ENCODE measurements at places on chromosomes 13 and 19.

DNA sequence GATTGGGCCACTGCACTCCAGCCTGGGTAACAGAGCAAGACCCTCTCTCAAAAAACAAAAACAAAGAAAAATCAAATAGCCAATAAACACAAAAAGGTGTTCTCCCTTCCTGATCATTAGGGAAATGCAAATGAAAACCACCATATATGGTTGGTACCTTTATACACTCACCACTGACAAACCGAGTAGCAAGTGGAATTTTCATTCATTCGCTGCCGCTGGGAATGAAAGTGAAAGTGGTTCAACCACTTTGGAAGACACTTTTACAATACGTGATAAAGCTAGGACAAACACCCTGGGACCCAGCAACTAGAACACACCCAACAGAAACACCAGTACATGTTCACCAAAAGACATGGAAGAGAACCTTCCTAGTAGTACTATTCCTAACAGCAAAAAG, 21.0 kb downstream of the GRIK5 start:
- DNase-seq, result no peak

- DNase-seq, result no peak
Measured at GRCh38 chr19:38386300-38386970, 1.4 kb downstream of the GGN start.

- no peak for DNase-seq
Measured at GRCh38 chr13:112053167-112053743, 13.7 kb upstream of the SOX1 start.

- DNase-seq, result no peak
Measured at GRCh38 chr13:48251611-48252081, 18.6 kb downstream of the ITM2B start.

- no peak for DNase-seq
Measured at GRCh38 chr13:53004573-53004972, 24.0 kb upstream of the OLFM4 start.

GRCh38 chr19:4115050-4115817, 8.7 kb downstream of the MAP2K2 start:
- DNase-seq, result peak; percentile 33

- DNase-seq, result no peak
Measured at GRCh38 chr19:44762038-44762437, 13.5 kb downstream of the BCL3 start.

DNA sequence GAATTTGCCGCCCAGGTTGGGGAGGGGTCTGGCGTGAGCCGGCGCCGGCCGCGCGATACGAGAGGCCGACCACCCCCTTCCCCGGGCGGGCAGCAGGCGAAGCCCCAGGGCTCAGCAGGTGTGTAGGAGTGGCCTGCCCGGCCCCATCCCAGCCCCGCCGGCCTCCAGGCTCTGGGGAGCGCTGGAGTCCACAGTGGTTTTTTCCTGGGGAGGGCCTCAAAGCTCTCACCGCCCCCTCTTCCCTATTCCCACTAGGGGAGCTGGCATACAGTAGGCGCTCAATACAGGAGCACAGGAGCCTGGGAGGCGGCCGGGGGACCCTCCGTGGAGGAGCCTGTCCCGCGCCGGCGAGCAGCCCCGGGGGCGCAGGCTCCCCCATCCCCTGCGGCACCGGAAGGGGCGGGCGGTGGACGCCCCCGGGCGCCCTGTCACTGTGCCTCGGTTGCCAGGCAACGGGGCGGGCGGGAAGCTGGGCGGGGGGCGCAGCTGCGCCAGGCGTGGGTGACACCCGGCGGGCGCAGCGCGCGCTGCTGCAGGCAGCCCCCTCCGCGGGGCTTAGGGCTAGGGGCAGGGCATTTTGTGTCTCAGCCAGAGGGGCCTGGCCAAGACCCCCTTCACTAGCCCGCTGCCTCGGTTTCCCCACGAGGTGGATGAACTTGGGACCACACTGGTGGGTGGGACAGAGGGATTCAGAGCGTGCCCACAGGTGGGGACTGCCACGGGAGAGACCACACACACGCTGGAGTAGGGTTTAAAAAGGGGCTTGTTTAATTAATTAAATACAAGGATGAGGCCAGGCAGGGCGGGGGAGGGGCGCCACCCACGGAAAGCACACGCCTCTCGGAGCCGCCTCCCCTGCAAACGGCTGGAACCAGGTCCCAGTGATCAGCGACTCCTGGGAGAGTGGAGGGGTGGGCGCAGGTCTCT, 3.6 kb upstream of the REXO1 start:
- no peak for DNase-seq

DNA sequence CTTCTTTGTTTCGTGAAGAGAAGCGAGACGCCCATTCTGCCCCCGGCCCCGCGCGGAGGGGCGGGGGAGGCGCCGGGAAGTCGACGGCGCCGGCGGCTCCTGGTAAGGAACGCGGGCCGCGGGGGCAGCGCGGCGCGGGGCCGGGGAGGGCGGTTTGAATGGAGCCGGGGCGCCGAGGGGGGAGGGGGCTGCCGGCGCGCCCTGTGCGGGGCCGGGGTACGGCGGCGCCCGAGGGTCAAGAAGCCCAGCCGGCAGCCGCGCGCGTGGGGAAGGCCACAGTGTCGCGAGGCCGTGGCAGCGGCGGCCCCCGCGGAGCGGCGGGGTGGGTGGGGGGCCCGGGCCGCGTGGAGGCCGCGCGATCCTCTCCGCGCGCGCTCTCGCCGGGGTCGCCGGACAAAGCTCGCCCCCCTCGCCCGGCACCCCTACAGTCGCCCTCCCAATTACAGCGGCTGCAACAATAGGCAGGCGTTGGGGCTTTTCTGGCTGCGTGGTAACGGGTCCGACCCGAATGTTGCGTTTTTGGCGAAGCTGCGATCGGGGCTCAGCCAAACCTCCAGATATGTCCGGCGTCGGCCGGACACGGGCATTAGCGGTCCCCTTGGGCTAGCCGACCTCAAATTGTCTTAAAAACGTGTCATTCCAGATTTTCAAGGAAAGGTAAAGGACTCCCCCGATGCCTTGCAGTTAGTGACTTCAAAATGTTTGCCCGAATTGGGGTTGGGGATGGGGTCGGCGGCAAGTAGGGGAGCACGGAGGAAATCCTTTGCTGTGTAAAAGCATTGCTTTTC, 437 bp downstream of the SMARCA4 start:
- no peak for DNase-seq

- DNase-seq, result no peak
Measured at GRCh38 chr13:109715902-109716301, 70.5 kb downstream of the IRS2 start.

DNA sequence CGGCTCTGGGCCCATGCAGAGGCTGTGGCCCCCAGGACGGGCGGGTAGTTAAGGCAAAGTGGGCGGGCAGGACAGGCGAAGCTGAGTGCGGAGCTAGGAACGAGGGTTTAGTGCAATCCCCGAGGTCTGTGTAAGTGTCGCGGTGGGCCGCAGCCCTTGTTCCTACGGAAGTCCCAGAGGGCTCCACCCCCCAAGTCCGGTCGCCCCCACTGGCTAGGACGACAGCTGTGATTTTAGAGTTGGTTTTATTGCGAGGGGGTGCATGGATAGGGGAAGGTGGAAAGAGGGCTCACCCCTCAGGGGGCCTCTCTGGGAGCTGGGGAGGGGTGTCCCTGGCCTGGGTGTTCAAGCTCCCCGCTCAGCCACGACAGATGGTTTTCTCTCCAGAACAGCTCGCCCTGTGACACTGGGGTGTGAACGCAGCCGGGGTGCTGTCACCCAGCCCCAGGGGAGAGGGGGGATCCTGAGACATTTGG, 21.7 kb downstream of the ZBTB7A start:
- DNase-seq, result no peak

GRCh38 chr13:110471833-110472162, 89.7 kb downstream of the RAB20 start:
- DNase-seq, result peak; percentile 67

DNA sequence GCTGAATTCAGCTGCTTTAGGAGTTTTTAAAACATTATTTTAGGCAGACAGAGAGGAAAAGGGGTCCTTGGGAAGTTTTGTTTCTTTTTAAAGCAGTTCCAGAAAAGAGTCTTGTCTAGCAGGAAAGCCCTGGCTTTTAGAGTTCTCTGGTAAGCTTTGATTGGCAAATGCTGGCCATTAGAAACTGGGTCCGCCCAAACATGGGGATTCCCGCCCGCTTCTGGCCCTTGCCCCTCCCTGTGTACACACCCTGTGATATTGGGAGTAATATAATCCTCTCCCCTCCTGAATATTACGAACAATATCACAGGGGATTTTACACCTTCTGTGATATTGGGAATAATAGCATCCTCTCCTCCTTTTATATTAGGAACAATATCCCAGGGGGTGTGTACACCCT, 58.9 kb downstream of the ERICH4 start:
- no peak for DNase-seq

DNA sequence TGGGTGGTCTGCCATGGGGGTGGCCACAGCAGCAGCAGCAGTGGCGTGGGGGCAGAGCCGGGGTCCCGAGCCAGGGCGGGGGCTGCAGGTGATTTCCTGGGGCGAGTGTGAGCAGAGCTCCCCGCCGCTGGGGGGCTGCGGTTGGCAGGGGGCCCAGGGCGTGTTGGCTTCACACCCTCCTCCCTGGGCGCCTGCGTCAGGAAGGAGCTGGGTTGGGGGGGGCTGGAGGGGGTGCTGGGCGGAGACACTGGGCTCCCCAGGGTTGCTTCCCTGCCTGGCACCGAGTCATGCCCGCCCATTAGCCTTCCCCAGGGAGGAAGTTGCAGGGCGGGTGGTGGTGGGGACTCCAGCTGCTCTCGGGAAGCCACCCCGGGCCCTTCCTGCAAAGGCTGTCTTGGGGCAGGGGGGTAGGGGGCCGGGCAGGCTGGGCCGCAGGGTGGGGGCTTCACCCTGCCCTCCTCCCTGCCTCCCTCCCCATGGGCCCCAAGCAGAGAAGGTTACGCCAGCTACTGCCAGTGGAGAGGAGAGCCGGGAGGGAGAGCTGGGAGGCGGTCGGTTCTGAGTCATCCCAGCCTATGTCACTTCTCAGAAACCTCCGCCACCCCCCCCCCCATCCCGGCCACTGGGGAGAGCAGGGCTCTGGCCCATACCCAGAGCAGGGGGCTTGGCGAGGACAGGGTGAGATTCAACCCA, 4.6 kb downstream of the MIDN start:
- DNase-seq, result peak; percentile 79

DNA sequence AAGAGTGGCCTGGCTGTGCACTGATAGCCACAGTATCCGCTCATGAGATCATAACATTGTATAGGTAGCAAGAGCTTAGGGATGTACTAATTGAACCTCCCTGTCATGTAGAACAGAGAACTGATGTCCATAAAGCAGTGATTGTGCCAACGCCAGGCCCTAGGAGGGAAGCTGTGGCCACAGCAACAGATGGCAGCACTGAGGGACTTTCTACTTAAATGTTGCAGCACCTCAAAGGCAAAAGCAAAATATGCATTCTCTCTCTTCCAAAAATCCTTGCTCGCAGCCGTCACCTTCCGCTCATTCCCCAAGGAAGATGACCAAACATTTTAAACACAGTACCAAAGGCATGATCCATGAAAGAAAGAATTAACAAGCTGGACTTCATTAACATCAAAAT, 32.3 kb downstream of the COL4A1 start:
- DNase-seq, result no peak

GRCh38 chr13:64033921-64034320, 2618.3 kb upstream of the PCDH20 start:
- no peak for DNase-seq

Measured in memory B cell (primary cell).